ENCODE measurements at places on chromosomes 7 and 10.

DNA sequence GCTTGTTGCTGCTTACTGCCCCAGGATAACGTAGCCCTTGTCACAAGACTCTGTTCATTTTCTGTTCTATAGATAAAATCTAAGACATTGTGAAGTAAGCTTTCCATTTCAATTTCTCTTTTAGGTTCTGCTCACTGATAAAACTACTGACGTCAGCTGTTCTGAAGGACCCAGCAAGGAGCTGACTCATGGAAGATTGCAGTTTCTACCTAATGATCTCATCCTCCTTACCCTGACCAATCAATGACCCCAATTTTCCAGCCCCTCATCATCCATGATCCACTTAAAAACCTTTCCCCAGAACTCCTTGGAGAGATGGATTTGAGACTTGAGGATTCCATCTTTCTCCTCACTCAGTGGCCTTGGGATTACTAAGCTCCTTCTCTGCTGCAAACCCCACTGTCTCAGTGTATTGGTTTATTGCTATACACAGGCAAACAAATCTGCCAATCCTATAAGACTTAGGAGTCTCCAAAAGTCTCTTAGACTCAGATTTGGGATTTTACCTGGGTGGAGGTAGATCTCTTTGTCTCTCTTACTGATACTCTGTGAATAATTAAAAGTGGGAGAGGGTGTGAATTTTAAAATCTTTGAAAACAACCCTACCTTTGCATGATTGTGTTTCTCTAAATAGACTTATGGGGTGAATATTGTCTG, 109.2 kb upstream of the TRIM24 start:
- no peak for DNase-seq

DNA sequence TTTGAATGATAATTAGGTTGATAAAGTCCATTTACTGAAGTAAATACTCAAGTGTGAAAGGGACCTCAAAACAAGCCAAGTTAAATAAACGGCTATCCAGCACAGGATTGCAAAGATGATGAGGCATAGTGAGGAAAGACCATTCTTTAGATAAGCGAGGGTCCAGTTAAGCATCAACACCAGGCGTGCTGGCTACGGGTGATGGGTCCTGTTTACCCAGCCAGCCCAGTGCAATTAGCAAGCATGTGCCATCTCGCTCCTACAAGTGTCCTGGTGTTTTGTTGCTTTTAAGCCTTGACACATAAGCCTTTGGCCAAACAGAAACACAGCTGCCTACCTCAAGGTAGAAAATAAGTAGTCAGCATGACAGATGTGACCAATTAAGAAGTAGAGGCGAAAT, 7.1 kb downstream of the NEBL start:
- no peak for DNase-seq

- no peak for DNase-seq
Measured at GRCh38 chr10:6781133-6781770, 201.2 kb upstream of the PRKCQ start.

DNA sequence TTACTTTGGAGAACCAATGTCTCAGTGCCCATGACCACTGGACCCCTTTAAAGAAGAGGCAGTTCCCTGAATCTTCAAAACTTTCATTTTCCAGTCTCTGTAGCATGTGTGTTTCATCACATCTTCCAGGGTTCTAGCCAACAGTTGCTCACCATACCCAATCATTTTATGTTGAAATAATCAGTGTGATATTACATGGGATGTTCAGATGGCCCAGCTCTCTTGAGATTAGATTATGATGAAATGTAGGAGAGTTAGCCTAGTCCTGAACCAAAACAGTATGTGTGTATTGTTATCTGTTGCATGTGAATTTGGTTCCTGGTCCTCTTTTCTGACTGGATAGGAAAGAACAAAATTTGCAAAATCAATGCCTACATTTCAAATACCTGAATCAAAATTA, 144.5 kb downstream of the ANKRD7 start:
- no peak for DNase-seq

- no peak for DNase-seq
Measured at GRCh38 chr7:148664324-148664723, 34.4 kb upstream of the CUL1 start.

DNA sequence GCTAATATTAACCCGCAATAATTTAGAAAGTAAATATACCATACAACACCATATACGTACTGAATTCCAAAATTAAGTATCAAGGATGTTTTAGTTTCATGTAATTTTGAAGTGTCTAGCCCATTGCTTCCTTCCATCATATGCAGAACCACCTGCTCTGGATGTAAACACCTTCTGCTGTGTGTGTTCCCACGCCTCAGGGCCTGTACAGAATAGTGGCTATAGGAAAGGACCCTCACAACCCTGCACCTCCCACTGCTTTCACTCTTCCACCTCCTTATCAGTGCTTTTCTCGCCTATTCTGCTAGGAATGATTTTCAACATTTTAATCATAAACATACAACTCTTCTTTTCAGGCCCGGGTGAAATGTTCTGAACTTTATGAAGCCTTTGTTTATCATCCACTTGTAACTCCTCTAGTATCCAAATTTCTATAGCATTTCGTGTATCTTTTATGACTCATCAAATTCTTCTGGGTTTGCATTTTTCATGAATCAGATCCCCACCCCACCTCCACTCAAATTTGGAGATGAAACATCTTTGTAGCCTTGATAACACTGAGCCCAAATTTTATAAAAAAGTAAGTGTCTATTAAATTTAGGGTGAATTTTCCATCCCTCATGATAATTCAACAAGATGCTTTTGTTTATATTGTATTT, 1106.8 kb upstream of the C7orf33 start:
- DNase-seq, result no peak

GRCh38 chr7:25389489-25390106, 161.3 kb upstream of the NPVF start:
- no peak for DNase-seq

- no peak for DNase-seq
Measured at GRCh38 chr10:22712956-22713852, 1.2 kb downstream of the PIP4K2A start.

- DNase-seq, result no peak
Measured at GRCh38 chr10:30068492-30069223, 9.3 kb upstream of the JCAD start.

GRCh38 chr10:25481467-25481866, 306.7 kb downstream of the GPR158 start:
- no peak for DNase-seq

- no peak for DNase-seq
Measured at GRCh38 chr7:88218836-88219605, 817 bp downstream of the SRI start.

- no peak for DNase-seq
Measured at GRCh38 chr10:74652664-74653063, 173.7 kb upstream of the KAT6B start.

GRCh38 chr7:129769866-129770808, 158.6 kb downstream of the NRF1 start:
- DNase-seq, result no peak

- no peak for DNase-seq
Measured at GRCh38 chr7:121872831-121873288, at the start of gene PTPRZ1. PTPRZ1 (plus strand) TSS chr7:121873161; CDS start chr7:121873500, 339 bp downstream.

DNA sequence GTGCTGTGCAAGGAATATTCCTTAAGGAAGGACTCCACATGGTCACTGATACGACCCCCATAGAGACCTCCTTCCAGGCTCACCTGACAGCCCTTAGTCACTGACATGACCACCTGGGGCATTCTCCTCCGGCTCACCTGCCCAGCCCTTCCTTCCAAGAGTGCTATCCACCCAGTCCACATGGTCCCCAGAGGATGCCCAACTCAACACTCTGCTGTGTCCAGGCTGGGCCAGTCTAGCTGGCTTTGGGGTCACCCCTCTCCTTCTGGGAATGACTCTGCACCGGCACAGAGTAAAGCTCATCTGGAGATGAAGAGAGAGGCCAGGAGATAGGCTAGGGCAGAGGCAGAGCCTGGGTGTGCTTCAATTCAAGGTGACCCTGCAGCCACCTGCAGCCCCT, 300.8 kb downstream of the TNS3 start:
- DNase-seq, result no peak

GRCh38 chr7:121382473-121382872, 13.6 kb downstream of the FAM3C start:
- DNase-seq, result no peak

DNA sequence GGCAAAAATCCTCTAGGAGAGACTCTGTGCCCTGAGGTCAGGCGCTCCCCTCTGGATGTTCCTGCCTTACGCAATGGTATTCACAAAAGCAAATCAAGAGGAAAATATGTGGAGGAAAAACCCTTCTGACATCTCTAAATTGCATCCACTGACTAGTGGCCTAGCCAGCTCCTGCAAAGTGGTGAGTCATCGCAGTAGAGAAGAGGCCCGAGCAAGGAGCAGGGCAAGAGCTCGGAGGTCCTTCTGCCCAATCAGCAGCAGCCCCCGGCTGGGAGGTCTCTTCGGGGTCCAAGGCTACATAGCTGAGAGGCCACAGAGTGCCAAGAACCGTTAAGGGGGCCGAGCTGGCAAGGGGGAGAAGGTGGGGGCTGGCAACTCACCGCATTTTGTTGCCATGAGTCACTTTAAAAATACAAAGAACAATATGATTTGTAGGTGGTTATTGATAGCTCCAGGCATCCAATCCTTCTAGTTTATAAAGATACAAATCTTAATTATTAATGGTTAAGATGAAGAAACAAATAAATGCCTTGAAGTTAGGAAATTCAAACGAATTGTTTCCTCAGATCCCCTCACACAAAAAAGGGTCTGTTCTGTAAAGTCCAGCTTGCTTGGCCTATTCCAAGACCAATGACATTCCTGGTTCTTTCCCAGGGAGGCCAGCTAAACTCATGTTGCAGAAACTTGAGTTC, 161.6 kb downstream of the PKD1L1 start:
- no peak for DNase-seq

GRCh38 chr10:5376450-5376849, 11.7 kb downstream of the UCN3 start:
- no peak for DNase-seq

DNA sequence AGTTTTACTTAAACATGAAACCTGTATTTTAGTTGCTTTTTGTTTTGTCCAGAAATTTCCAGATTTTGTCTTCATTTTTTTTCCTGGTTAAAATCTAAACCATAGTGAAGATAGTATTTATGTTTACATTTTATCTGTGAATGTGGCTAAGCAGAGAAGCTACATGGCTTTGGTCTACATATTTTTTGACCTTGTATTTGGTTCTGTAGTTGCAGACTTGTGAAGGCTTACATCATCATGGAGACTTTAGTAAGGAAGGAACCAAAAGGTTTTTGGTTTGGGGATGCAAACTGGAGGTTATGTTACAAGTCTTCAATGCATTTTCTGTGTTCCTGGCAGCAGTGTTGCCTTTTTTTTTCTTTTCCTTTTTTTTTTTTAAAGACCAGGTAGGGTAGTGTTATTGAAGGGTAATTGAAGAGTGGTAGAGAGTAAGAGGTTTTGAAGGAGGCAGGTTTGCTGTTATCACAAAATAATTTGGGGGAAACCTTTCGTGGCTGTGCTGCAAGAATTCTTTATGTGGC, 30.9 kb upstream of the VDAC2 start:
- no peak for DNase-seq

DNA sequence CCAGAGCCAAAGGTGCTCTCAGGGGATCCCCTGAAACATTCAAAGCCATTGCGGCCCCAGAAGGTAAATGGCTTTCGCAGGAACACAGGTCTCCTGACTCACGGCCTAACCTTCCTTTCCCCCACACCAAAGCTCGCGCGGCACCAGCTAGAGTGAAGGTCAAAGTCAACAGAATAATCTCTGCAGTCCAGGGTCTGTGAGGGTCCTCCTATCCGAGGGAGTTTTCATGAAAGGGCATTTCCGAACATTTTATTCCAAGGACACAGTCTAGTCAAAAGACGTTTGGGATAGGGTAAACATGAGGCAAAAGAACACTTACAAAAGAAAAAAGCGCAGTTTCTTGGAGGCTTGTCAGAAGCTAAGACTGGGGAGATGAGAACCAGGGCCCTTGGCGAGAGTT, 559 bp upstream of the STEAP2 start:
- no peak for DNase-seq

DNA sequence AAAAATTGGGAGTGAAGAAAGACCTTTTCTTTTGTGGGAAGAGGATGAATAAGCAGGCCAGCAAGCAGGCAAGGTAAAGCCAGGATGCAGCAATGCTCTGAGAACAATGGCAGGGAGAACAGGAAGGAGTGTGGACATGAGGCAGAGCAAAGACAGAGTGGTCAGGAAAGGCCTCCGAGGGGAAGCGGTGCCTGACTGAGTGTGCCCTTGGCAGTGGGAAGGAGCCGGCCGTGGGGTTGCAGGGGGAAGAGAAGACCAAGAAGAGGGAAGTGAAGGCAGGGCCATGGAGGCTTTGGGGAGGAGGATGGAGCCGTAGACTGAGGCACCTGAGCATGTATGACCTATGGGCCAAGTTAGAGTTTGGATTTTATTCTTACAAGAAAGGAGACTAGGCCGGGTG, 21.9 kb upstream of the ZNF212 start:
- DNase-seq, result no peak

- DNase-seq, result no peak
Measured at GRCh38 chr7:88759230-88760135, at the start of gene ZNF804B. ZNF804B (plus strand) TSS chr7:88759700; CDS start chr7:88759977, 277 bp downstream.

DNA sequence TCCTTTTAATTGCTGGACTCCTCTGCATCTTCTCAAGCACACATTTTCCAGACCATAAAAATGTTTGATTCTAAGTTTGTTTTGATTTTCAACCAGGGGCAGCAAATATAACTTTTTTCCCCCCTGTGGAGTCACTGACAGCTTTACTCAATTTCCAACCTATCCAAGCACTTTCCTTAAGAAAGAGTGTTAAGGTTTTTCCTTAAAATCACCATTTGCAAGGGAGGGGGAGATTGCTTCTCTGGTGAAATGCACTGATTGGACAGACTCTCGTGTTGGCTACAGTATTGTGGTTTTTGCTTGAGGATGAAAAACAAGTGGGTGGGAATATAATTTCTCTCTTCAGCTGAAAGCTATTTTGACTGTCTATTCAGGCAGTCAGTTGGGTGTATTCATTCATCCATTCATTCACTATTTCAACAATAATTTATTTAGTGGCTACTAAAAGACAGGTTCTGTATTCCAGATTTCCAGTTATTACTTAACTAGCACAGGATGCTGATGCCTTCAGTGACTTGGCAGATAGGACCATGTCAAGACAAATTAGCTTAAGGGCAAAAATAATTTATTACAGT, 146.3 kb downstream of the BAMBI start:
- no peak for DNase-seq

- no peak for DNase-seq
Measured at GRCh38 chr7:20343941-20344340, 13.2 kb downstream of the ITGB8 start.

GRCh38 chr10:116103668-116104067, 169.3 kb downstream of the GFRA1 start:
- no peak for DNase-seq

DNA sequence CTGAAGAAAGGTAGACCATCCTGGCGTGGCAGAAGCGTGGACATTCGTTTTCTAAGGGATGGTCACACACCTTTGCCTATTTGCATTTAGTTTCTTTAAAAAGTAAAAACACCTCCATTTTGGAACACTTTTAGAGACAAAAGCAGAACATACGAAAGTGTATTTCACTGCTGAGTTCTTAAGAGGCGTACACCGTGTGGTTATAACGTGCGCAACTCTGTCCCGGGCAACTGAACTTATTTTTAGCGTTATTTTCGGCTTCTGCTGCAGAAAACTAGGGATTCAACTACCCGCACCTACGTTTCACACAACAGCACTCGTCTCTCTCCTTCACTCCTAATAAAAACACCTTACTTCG, 557 bp upstream of the LSM8 start:
- no peak for DNase-seq

Data from activated CD4-positive, CD25-positive, alpha-beta regulatory T cell (primary cell).